ENCODE measurements at places on chromosomes 2 and 18. TPM values are rescaled to one million over a fixed set of nuclear protein-coding genes. Genes with fewer than 3 reads are reported as not detected.

The AGXT gene
- total RNA-seq: not detected

The SKOR2 gene
- not detected for total RNA-seq

- no peak for DNase-seq
Observed at GRCh38 chr2:226223704-226224103, 575.9 kb downstream of the IRS1 start.

DNA sequence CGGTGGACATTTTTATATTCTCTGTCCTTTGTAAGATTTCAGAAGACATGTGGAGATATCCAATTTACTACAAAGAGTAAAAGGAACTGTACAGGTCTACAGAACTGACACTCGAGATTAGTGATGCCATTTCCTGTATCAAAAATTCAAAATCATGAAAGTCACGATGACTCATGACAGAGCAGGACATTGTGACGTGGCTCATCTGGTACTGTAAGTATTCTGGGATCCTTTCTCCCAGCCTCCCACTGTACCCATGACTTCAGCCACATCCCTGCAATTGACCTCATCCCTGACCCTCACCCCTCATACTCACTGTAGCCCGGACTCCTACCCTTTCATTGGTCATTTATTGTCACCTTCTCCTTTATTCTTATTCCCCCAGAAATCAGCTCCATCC, 736.5 kb downstream of the EPHA4 start:
- DNase-seq: no peak

DNA sequence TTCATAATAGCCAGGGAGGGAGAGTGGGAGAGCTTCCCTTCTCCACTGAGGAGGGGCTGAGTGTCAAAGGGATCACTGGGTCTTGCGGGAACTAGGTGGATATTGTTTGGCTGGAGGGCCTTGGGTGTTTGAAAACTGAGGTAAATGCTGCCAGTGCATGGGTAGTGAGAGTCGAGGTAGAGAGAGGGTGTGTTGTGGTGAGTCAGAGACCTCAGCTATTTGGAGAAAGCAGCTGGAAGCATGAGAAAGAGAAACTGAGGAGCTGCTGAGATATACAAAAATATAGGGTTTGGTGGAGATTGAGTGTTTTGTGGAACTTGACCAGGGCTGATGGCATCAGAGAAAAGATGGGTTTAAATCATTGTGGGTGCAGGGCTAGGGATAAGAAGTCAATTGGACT, 127.0 kb upstream of the CCDC195 start:
- DNase-seq: no peak

The GKN2 gene
- total RNA-seq: not detected

- no peak for DNase-seq
Observed at GRCh38 chr2:24643051-24643450, 150.1 kb downstream of the PTRHD1 start.

The LIMS3 gene
- total RNA-seq: not detected

The ADGRF3 gene
- total RNA-seq: not detected

The TXNDC2 gene
- 0.27 TPM for total RNA-seq

The LRRTM1 gene
- 7.9 TPM for total RNA-seq

DNA sequence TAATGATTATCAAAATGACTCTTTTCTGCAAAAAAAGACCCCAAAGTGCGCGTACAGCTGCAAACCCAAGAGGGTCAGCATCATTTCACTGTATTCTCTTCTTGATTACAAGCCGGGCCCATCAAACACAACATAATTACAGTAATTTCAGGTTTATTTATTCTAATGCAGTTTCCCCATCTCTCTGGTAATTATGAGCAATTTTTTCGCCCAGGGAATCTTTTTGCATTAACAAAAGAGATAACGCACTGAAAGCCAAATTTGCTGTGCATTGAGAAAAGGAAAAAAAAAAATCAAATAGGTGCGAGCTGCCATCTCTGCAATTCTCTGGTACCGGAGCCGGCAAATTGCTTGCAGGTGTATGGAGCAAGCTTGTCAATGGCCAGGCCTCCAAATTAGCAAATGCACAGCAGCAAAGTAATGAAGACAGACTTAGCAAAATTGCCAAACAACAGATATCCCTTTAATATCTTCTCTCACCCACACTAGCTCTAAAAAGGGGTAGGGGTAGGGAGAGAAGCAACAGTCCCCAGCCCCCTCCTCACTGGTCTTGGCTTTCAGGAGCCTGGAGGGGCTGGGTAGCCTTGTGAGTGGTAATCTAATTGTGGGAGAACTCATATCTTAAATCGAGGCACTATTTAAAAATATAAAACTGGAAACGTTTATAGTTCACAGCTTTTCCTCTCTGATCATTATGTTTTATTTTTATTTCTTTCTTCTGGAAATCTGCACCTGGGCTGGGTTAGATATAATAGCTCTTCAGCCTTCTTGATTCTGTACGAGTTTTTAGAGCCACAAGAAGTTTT, 6.7 kb downstream of the DLX1 start:
- no peak for DNase-seq

GRCh38 chr18:48660346-48661228, 121.8 kb downstream of the CTIF start:
- DNase-seq: no peak

The SFXN5 gene
- total RNA-seq: 45.9 TPM

DNA sequence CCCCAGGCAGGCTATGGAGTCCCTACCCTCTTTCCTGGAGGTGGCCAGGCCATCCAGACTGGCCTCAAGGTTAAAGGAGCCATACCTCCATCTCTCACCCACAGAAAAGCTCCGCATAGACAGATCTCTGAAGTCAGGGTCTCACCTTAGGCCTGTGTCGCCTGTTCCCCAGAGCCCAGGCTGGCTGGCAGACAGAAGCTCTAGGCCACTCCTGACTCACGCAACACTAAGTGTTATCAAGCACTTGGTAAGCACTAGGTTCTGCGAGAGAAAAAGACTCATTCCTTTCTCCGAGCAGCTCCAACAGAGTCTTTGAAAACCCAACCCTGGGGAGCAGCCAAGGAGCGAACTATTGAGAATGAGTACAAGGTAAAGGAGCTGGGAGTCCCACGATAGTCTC, 6.1 kb downstream of the SMAD7 start:
- DNase-seq: no peak

DNA sequence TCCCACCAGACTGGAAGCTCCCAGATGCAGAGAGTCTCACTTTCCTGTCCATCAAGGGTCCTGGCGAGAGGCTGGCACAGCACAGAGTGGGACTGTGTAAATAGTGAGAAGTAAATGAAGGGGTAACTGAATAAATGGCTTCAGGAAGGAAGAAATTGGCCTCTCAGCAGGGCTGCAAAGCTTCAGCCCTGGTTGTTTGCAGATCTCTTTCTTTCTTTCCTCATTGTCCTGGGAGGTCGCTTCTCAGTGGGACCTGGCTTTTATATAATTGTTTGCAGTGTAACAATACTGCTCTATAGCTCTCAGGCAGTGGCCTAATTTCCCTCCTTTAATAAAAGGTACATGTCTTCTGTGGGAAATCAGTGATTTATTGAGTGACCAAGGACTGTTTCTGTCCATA, 74.9 kb upstream of the GPR45 start:
- DNase-seq: no peak

DNA sequence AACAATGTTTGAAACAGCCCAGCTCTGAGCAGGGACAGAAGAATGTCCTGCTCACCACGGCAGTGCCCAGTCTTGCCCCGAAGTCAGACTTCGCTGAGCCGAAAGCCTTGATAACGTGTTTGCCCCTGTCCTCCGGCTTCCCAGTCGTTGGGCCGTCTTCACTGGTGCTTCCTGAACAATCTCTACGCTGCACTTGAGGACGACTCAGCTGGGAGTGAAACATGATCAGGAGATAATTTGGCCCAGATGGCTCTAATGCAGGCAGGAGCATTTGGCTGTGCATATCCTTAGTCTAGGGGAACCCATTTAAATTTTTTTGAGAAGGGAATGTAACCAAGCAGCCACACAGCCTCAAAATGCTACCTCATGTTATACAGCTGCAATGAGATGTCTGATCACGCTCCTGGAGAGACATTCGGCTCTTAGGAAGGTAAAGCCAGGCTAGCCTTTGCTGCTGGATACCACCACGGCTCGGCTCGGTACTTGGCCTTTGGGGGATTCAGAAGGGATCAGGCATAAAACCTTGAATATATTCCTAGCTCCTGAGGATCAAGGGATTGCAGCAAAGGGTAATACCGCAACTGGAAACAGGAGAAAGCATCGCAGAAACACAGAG, 43.6 kb downstream of the FECH start:
- DNase-seq: no peak

The PRKAG3 gene
- total RNA-seq: not detected

DNA sequence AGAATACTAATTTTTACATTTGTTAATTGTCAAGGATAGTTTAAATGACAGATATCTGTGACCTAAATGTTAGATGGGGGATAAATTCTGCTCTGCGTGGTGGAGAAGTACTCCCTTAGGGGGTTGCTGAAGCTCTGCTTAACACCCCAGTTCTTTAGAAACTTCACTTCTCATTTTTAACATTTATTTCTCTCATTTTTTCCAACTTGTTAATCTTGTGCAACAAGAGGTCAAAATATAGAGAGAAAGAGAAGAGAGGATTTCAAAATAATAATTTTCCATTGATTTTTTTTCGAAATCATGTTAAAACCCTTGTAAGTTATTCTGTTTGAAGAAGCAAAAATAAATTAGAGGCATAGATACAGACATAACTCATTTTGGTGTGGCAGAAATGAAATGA, 61.3 kb upstream of the SLC8A1 start:
- no peak for DNase-seq

GRCh38 chr18:59881728-59882656, 17.8 kb upstream of the PMAIP1 start:
- DNase-seq: peak; percentile 52

The TMEM163 gene
- 0.48 TPM for total RNA-seq

DNA sequence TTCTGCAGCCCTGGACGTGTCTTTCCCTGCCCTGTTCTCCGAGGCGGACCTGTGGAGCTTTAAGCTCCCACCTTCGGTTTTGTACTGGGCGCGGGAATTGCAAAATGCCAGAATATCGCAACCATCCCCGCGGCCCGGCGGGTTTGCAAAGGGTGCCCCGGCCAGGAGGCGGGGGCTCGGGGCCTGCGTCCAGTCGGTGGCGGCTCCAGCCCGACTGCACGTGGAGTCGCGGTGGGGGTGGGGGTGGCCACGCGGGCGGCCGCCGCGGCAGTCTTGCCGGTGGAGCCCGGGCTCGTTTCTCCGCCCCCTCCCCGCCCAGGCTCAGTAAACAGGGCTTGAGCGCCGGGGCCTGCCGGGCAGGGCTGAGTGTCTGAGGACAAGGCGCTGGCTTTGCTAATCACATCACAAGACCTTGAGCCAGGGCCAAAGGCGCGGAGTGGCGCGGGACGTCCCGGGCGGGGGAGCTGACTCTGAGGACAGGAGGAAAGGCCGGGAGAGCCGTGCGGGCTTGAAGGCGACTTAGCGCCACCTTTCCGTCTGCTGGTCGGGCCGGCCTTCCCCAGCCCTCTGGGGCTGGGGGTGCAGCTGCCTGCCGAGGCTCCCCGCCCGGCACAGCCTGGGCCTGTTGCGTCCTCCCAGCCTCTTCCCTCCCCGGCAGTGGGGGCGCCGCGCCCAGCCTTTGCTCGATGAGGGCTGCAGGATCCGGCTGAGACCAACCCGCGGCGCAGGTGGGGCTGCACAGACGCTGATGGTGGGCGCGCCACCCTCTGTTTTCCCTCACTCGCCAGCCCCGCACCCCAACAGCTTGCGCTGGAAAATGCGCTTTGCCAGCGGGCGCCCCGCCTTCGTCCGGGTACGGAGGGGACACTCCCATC, 786 bp upstream of the ZFP36L2 start:
- DNase-seq: peak; percentile 96

- no peak for DNase-seq
Observed at GRCh38 chr2:71070294-71071093, 2.0 kb downstream of the NAGK start.

- DNase-seq: no peak
Observed at GRCh38 chr2:183250061-183250460, 125.8 kb downstream of the NUP35 start.

DNA sequence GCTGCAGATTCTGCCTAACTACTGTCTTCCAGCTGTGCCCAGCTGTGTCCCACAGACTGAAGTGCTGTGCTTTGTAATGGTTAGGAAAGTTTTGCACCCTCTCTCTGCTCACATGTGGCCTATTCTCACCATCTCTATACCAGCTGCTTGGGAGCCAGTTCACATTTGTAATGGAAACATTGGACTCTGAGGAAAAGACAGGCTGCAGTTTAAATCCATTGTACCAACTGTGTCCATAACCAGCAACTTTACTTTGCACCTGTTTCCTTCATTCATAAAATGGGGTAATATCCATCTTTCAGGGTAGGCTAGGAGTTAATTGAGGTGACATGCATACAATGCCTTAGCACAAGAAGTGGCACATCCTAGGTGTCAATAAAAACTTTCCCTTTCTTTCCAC, 344.0 kb downstream of the TNS1 start:
- no peak for DNase-seq

DNA sequence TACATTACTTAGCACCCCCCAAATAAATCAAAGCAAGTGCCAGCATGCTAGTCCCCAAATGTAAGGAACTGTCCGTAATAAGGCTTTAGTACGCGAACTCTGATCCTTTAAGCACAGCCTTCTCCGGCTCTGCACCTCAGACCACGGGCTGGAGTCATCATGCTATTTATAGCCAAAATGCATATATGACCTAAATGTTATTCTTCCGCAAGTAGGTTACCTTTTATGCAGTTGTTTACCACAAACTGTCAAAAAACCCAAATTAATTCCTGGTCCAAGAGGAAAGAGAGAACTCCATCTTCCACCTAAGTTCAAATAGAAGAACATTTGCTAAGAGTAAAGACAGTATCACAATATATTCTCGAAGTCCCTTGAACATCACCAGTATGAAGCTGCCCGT, 42.7 kb downstream of the ZNF516 start:
- DNase-seq: no peak

DNA sequence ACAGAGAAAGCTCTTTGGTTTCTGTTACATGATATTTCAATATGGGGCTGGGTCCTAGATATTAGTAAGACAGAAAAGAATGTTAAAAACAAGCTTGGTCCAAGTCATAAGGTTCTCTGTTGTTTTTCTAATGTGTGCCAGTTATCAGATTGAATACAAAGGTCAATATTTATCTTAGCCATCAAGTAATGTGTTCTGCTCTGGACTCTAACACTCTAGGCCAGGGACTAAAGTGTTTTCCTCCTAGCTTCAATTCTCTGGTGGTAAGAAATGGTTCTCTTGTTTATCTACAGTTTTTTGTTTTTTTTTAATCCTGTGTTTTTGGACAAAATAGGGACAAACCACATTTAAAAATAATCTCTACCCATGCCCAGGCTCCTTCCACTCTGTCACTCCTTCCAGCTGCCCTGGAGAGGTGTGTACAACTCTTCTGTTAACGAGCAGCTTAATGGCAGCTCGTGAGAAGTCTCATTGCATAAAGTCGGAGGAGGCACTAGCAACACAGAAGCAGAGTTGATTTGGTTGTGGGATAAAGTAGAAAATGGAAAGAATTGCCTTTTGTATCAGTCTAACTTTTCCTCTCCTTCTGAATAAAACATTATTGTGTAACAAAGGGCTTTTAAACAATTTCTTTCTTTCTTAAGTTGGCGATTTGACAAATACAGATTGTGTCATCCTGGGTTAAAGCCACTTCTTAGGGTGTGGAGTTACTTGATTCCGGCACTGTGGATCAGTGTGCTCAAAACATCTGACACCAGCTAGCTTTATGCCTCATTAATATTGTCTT, 8.0 kb upstream of the SESTD1 start:
- no peak for DNase-seq

The HYCC2 gene
- 104 TPM for total RNA-seq

The ADCYAP1 gene
- 0.41 TPM for total RNA-seq
